ENCODE measurements at places on chromosomes 2 and 18. TPM values are rescaled to one million over a fixed set of nuclear protein-coding genes. Genes with fewer than 3 reads are reported as not detected.

DNA sequence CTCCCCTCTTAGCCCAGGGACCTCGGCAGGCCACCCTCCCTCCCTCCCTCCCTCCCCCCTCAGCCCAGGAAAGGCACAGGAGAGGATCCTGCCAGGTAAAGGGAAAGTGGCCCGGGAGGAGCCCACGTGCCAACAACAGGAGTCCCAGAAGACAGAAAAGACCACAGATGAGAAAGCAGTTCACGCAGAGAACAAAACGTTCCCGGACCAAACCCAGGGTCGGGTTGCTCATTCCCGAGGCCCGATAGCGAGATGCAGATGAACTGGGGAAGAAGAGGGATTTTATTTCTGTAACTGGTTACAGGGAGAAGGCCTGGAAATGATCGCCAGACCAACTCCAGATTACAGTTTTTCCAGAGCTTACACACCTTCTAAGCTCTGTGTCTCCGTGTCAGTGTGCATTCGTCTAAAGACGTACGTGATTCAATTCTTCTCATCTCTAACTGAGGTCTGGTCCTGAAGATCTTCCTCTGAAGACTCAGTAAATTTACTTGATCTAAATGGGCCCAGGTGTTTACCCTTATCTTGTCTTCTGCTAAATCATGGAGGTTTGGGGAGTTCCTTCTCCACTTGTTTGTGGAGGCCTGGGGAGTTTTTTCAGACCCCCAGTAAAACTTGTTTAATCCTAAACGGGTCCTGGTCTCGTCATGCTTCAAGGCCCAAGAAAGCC, 807 bp upstream of the NEU4 start:
- ATAC-seq = no peak

DNA sequence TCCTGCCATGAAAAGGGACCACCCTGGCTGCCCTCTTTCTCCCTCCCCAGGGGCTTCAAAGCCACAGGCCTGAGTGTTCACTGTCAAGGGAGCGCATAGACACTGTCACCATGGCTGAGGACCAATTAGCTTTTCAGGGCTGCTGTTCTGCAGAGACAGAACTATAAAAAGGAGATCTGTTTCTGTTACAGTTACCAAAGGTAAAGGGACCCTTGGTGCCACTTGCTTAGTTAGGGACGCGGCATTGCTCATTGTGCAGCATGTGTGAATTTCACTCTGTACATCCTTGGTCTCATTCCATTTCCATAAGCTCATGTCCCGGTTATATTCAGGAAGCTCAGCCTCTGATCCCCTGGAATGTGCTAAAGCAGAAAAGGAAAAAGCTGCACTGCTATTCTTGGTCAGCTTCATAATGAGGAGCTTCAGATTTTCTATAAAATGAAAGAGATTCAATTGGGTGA, 55.5 kb upstream of the RNF152 start:
- no peak for ATAC-seq

- ATAC-seq = no peak
Measured at GRCh38 chr2:240960971-240961876, 37.2 kb upstream of the SNED1 start.

The NEU2 gene
- not detected for total RNA-seq

The QPCT gene
- 0.53 TPM for total RNA-seq
